ENCODE measurements at places on chromosomes 16 and 17.

DNA sequence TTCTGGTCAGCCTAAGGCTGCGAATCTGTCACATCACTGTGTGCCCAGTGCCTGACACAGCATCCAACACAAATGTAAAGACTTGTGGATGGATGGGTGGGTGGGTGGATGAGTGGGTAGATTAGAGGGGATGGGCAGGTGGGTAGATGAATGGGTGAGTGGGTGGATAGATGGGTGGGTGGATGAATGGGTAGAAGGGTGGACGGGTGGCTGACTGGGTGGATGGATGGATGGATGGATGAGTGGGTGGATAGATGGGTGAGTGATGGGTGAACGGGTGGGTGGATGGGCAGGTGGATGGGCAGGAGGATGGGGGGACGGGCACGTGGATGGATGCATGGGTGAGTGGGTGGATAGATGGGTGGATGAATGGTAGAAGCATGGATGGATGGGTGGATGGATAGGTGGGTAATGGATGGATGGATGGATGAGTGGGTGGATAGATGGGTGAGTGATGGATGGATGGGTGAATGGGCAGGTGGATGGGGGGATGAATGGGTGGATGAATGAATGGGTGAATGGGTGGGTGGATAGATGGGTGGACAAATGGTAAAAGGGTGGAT lies 31.1 kb upstream of the ZFPM1 start:
- DNase-seq = no peak

DNA sequence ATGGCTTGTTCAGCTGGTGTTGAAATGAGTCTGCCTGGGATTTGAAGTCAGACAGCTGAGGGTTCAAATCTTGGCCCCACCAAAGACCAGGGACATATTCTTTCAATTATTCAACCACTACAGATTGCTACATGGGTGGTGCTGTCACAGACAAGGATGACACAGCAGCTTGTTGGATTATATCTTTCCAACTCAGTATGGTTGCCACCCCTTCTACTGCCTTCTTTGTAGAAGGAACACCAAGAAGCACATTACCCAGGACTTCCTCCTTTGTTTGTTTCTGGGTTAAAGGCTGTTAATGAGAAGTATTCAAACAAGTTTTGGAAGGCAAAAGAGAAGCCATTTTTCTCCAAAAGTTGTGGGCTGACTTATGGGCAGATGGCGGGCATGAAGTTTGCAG lies 78.6 kb downstream of the COPRS start:
- peak; percentile 32 for DNase-seq

DNA sequence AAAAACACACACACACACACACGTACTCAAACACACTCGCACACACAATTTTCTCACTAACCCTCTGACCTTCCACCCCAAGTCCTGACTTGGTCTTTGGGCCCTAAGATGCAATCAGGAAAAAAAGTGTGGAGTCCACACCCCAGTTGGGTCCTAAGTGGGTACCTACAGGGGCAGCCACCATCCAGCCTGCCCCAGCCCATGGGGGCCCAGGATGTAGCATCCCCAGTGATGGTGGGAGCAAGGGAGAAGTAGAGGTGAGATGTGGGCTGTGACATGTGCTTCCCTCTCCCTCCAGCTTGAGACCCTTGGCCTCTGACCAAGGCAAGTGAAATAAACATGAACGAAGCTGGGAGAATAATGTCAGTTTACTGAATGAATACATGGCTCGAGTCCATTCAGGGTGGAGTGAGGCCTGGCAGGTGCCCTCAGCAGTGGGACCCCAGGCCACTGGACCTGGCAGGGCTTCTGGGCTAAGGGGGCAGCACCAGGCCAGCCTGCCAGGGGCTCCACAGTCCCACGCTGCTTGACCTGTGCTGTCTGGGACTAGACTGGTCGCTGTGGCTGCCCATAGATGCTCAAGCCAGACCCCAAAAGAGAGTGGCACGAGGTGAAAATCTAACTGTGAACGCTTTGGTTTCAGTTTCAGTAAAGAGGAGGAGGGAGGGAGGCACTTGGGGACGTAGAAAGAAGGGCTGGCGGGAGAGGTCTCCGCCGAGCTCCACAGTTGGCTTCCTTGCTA lies 73.7 kb downstream of the MRC2 start:
- DNase-seq = no peak

DNA sequence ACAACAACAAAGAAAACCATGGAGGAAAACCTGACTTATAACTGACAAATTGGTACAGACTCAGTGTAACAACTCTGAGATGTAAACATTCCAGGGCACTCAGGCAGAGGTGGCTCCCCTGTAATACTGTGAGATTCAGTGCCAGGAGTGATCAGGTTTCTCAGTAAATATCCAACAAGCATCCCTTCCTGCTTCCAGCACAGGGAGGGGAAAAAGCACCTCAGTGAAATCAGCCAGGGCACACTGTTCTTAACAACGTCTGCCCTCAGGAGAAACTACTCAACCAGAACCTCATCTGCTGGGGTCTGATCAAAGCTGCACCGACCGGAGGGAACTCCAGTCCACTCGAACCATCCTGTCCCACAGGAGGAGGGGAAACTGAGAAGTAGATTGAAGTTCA lies 52.3 kb downstream of the AMFR start:
- no peak for DNase-seq

DNA sequence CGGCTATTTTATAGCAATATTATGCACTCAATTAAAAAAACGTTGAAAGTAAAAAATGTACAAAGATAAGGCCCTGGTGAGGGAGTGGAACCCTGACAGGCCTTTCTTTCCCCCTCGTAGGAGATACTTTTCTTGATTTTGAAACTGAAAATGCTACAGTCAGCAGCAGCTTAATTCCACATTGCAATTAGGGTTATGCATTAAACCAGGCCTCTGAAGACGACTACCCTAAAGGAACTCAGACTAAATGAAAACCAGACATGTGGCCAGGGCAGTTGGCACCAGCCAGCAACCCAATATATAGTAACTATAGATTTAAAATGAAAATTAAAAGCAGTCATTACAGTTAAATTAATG lies 463.2 kb upstream of the MAF start:
- DNase-seq = no peak

- DNase-seq = peak; percentile 44
Observed at GRCh38 chr17:14752011-14752410, 451.1 kb downstream of the HS3ST3B1 start.

GRCh38 chr16:82031116-82032084 lies 3.7 kb upstream of the HSD17B2 start:
- DNase-seq = peak; percentile 83

DNA sequence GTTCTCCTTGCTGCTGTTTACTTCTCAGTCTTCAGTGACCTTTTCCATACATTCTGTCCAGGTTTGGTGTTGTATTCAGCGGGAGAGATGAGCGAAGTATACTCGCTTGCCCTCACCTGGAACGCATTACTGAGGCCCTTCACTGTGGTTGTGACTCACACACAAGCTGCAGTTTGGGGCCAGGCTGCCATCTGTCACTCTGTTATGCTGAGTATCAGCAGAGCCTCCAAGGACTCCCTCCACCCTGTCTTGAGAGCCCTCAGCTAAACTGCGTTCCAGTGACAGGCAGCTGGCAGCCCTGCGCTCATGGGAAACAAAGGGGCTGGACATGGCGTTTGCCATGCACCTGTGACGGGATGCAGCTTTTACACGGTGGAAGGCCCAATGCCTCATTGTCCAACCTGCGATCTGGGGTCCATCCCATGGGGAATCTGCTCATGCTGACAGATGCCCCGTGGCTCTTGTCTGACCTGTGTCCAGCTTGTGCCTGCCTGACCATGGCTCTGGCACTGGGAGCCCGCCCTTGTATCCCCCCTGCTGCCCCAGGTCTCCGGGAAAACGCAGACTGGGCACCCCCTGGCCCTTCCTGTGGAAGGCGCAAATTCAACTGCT lies 6.5 kb upstream of the ZNF778 start:
- peak; percentile 66 for DNase-seq

GRCh38 chr16:66596986-66597848 lies 7.3 kb upstream of the CMTM3 start:
- DNase-seq = no peak

DNA sequence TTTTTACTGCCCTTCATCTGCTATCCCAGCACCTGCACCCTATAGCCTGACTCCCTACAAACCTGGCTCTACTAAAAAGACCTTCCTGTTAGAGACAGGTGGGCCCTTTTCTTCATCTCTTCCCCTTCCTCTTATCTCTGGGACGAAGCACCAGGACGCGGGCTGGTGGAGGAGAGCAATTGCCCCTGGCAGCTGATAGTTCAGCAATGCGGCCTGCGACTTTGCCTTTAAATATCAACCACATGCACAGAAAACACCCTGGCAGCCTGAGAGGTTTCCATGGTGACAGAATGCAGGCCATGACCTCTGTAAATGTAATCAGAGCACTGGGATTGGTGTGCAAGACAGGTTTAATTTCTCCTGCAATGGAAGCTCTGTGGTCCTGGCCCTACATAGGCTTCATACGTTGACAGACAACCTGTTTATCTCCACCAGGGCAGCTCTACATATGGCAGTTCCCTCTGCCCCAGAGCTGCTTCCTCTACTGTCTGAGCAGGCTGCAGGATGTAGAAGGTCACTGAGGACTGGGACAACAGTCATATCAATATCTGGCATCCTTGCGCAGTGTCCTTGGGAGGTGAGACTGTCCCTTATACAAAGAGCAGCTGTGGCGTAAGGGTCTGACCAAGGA lies 10.0 kb upstream of the SKAP1 start:
- DNase-seq = no peak

DNA sequence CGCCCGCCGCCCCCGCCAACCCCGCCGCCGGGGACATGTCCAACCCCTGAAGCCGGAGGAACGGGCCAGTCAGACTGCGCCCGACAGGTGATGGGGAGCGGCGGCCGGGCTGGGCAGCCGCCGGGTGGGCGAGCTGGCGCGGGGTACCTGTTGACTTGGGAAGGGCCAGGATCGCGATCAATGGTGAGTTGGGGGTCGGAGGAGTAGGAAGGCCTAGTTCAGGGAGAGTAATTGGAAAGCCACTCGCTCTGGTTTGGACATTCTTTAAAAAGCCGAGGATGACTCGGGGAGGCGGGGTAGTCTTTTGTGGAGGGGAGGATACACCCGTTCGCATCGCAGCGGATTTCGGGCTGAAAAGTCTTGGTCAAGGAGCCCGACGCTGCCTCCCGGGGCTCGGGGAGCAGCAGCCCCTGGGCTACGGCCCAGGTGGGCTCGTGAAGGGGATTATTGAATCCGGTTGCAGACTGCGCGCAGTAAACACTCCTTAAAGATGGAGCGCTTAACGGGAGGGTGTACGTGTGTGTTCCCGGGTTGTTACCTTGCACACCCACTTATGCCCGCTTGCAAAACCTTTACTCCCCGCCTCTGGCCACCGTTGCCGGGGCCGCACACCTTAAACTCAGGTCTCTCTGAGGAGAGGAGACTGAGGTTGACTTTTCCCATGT lies 123.8 kb downstream of the GOSR1 start:
- DNase-seq = peak; percentile 63

DNA sequence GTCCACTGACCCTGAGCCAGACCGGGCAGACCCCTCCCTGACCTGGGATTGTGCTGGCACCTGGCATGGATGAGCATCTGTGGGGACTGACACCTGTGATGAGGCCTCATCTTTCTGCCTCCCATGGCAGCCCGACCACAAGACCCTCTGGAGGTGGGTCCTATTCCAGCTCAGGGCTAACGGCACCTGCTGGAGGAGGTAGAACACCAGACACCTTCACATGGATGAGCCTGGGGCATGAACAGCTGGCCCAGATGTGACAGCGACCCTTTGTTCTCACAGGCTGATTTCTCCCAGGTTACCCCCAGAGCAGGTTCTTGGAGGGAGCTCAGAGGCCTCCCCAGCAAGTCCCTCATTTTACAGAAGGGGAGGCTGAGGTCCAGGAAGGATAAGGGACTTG lies 46.4 kb upstream of the PIK3R6 start:
- no peak for DNase-seq

DNA sequence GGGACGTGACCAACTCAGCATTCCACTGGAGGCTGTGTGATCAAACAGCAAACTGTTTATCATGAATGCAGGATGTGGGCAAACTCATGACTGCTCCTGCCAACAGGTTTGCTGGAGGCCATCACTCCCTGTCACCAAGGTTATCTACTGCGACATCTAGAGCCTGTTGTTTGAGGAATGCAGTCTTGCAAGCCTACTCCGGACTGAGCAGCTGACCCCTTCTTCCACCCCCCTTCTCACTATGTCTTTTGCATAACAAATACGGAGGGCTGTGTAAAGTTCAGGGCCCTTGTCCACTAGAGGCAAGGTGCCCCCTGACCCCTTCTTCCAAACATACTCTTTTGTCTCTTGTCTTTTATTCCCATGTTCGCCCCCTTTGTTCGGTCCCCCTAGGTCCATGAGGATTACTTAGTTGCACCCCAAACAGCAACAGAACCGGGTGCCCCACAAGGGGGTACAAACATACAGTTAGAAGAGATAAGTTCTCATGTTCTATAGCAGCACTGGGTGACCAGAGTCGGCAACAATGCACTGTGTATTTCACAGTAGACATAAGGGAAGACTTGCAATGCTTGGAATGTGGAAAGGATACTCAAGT lies 28.7 kb downstream of the MEAK7 start:
- no peak for DNase-seq

GRCh38 chr16:2328428-2328827 lies 12.1 kb downstream of the ABCA3 start:
- no peak for DNase-seq
